ENCODE measurements at places on chromosomes 1 and 21.

DNA sequence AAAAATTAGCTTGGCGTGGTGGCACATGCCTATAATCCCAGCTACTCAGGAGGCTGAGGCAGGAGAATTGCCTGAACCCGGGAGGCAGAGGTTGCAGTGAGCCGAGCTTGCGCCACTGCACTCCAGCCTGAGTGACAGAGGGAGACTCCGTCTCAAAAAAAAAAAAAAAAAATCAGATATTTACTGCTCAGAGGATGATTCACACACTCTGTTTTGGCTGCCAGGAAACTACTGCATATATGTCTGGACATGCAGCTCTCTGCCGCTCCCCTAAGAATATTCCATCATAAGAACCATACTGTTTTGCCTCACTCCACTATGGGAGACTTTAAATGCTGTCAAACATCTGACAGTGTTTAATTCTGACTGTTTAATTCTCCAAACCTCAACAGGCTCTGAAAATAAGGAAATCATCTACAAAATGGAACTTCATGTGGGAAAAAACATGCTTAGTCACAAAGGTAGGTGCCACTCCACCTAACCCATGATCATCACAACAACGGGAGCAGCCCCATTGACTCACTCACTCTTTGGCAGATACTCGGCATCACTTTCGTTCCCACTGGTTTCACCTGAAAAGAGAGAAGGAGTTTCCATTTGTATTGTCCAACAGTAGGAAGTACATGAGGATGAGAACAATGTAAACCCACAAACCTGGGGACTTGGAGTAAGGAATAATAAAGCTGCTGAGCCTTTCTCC lies 29.3 kb upstream of the BCAS2 start:
- no peak for DNase-seq

DNA sequence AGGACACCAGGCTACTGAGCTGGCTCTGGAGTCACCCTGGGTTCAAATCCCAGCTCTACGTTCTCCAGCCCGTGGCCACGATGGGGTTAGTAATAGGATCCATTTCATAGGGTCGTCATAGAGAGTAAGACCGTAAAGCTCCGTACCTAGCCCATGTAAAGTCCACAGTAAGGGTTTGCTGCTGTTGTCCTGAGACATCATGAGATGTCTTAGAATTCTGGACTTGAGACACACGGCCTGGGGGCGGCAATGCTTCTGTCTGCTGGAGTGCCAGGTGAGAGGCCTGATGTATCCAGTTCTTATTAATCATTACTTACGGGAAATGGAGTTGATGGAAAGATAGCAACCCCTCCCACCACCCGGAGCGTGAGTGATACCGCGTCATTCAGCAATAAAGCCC lies 3.6 kb downstream of the TCP10L start:
- no peak for DNase-seq

DNA sequence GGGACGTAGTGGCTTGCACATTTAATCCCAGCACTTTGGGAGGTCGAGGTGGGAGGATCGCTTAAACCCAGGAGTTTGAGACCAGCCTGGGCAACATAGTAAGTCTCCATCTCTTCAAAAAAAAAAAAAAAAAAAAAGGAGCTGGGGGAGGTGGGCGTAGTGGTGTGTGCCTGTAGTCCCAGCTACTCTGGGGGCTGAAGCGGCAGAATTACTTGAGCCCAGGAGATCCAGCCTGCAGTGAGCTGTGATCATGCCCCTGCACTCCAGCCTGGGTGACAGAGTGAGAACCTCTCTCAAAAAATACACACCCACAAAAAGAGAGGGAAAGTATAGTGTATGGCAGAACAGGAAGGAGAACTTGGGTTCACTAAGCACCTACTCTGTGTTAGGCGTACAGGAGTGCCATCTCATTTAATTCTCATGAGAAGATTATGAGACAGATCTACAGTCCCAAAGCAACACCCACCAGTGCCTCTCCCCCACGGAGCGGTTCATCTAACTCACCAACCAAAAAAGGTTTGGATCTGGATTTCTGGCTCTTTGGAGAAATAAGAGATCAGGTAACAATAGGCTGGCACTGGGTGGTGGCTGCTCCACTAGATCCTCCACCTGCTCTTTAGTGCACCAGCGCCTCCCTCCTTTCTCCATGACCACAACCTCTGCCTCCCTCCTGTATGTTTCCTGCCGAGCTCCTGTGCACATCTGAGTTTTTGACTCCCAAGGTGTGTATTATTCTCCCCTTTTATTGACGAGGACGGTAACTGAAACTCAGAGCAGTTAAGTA lies 1.4 kb upstream of the TRAF5 start:
- DNase-seq: no peak

DNA sequence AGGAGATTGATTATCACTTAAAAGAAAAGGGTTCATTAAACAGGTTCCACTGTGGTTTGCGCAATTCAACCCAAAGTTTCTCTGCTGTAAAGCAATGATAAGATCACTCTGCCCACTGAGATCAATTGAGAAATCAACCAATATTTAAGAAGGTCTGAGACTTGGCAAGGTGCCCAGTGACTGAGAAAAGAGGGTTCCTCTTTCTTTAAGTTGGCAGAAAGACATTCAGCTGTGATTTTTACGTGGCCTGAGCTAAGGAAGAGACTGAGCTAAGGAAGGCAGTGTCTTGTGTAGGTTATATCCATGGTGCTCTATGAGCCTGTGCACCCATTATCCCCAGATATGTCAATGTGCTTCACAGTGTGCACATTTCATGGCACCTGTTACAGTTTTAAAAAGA lies 344.1 kb downstream of the DISC1 start:
- no peak for DNase-seq

DNA sequence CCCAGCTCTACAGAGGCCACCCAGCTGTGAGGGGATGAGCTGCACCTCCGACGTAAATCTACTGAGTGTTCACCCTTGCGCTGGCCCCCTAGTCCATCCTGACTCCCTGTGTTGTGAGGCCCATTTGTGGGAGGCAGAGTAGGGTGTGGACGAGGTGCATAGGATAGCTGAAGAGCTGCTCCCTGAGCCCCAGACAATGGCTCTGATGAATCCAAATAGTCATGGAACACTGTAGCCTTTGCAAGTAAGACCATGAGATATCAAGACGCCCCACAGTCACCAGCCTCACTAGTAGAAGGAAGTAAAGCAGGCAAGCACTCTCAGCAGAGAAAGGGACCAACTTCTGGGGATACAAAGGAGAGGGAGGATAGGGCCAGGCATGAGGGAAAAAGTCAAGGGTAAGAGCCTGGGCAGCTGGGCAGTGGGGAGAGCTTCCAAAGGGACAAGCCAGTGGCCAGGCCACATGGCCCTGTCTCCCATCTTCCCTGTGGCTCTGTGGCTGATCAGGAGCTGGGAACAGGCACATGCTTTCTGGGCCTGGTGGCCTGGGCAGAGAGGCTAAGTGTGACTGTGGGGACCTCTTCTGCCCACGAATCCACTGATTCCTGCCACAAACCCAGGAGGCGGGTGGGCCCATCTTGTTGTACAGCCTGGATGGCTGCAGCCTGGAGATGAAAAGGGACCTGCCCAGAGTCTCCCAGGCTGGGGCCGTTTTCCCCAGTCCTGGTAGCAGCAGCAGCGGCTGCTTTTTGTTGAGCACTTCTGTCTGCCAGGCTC lies 55.5 kb upstream of the EPS8L3 start:
- DNase-seq: no peak

GRCh38 chr1:242454262-242455051 lies 70.0 kb downstream of the PLD5 start:
- DNase-seq: no peak

- no peak for DNase-seq
These were observed 15.5 kb downstream of the DPYD start for GRCh38 chr1:97905141-97905940.

DNA sequence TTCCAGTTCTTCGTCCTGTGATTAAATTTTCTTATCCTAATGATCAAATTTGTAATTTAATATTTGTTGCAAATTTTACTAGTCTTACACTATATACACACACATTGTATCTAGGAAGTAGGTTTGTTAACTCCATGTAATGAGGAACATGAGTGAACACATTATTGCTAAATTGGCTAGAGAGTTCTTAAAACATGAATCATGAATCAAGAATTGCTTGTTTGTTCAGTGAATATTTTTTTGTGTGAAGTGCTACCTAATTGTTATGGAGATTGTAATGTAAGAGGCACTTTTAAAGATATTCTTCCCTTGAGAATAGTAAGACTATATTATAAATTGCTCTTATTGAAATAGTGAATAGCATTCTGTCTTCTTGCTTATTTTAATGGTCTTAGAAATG lies 4.6 kb downstream of the GPSM2 start:
- DNase-seq: no peak

DNA sequence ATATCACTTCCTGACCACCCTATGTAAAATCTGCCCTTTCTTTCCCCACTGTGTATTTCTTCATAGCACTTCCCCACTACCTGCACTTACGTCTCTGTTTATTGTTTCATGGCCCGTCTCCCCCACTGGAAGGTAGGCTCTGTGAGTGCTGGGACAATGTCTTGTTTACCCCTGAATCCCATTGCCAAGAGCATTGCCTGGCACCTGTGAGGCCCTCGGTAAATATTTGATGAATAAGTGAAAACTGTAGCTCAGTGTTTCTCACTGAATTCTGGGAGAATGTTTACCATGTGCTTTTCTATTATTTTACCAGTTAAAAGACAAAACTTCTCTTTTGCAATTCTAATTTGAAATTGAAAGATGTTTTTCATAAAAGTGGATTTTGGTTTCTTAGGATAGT lies 11.8 kb downstream of the NFASC start:
- no peak for DNase-seq

DNA sequence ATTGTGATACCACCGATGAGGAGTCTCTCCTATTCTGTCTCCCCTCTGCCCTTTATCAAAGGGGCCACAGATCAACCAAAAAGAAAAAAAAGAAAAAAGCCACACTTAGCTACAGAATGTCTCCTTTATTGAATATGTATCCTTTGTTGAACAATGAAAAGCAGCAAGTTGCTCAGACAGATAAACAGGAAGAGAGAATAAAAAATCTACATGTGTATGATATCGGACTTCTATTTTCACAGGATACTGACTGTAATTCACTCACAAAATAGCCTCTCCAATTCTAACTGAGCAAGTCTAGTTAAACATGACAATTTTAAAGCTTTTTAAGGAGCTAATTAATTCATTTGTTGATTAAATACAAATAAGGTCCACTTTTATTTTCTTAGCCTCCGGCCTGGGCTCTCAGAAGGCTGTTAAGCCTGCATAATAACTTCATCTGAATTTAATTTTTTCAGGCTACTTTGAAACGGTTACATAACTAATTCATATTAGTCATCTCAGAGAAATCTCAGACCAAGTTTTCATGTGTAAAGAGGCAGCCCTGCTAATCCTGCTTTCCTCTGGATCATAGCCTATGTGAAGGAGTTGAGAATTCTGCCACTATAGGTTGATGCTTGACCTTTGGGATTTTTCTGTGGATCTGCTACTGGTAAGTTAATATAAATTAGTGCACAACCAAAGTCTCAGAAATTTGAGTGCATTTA lies 304.1 kb upstream of the NR5A2 start:
- no peak for DNase-seq

DNA sequence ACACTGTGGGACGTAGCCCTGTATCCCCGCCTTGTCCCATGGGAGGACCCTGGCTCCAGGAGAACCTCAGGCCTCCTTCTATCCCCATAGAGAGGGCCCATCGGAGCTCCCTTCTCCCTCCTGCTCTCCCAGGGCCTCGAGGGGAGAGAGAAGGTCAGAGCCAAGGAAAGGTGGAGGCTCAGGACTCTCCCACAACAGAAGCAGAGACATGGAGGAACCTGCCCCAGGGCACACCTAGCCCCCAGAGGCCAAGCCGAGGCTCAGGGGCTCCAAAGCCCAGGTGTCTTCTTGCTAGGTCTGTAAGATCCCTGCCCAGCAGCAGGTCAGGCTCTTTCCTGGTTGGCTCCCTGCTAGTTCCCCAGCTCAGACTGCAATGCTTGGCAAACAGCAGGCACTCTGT lies 34.4 kb upstream of the ARF1 start:
- DNase-seq: no peak

DNA sequence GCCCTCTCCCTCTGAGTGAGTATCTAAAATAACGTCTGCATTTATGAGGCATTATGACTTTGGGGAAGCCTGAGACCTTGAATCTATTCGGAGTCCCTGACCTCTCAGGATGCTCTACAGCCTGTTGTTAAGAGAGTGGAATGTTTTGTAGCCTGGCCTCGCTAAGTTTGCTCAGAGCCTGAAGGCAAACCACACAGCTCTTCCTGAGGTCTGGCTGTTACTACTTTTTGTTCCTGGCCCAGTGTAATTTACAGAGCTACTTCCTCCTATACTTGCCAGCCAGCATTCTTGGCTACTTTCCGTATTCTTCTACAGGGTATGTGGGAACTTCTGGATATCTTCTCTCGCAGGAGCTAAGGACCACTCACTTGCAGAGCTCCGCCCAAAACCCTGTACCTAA lies 3.6 kb upstream of the ZMYM4 start:
- DNase-seq: no peak

DNA sequence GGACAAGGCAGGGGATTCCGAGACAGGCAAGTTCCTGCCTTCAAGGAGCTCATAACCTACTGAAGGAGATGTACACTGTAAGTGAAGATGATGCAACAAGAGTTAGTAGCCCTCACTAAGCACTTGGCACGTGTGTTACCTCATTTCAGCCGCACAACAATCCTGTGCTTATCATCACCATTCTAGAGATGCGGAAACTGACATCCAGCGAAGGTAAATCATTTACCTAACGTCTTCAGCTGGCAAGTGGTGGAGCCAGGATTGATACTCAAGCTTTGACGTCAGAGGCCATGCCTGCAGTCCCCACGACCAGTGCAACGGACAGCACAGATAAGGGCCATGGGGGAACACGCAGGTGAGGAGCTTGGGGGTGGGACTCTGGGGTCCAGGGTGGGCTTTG lies 2.9 kb upstream of the UBXN10 start:
- no peak for DNase-seq

DNA sequence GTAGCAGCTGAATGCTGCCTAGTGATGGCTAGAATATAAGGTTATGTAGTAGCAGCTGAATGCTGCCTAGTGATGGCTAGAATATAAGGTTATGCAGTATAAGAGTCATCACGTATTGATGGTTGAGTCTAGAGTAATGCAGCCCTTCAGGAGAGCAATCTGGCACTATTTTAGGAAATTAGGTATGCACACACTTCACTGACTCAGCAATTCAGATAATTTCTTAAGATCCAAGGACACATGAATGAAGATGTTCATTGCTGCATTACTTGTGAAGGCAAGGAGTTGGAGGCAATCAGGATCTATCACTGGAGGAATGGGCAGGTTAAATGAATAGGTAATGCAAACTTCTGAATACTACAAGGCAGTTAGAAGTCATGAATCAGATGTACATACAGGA lies 13.6 kb downstream of the LTN1 start:
- no peak for DNase-seq

DNA sequence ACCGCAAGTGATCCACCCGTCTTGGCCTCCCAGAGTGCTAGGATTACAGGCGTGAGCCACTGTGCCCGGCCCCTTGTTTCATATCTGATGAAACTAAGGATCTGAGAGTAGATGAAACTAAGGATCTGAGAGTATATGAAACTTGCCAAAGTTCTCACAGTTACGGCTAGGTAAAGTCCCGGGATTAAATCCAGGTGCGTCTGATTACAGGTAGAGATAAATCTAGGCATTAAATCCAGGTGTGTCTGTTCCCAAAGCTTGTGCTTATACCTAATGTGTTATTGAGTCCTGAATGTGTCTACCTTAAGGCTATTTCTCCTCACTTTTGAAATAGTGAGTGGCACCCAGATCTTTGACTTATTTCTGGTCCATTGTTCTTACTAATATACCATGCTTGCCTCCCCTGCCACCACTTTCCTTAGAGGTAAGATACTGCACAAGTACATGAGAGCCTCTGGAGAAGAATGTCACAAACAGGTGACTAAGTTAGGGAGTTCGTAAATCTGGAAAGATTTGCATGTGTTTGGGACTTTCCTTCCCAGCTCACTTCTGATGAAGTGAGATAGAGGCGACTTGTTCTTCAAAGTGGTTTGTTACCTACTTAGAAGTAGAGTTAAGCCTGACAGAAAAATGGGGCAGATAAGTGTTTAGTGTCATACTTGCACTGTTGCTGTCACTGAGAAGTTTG lies 66.5 kb downstream of the AK4 start:
- DNase-seq: no peak

Data from Caco-2 (cell line).